Immature natural killer cell (primary cell): ENCODE measurements at places on chromosomes 6 and 20.

- no peak for DNase-seq
These were observed 17.7 kb downstream of the COL9A1 start for GRCh38 chr6:70285201-70285600.

- no peak for DNase-seq
These were observed 67.9 kb downstream of the TRMT11 start for GRCh38 chr6:126054258-126054702.

DNA sequence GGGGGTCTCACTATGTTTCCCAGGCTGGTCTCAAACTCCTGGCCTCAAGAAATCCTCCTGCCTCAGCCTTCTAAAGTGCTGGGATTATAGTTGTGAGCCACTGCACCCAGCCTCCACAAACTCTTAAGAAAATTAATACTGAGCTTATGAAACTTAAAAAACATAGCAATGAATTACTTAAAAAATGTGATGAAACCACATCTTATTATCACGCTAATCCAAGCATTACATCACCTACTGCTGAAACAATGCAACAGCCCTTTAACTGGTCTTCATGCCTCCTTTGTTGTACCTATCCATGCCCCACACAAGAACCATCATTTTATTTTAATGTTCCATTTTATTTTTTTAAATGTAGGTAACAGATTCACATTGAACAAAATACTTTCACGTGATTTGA, 24.9 kb downstream of the SESN1 start:
- no peak for DNase-seq

- DNase-seq = no peak
These were observed 46.4 kb downstream of the CLVS2 start for GRCh38 chr6:123042401-123042800.

DNA sequence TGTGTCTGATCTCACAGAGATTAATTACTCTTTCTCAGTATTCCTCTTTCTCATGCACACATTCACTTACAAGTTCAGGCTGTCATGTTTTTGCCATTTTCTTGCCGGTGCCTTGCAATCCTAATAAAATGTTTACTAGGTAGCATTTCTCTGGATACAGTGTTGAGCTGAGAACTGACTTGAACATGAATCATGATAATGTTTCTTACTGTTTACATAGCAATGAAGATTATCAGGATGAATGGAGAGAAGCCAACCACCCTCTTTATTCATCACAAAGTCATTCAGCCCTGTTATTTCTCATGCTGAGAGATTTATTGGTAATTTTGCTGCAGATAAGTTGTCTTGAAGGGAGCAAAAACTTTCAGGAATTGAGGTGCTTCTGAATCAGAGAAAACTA, 185.5 kb upstream of the ECI2 start:
- DNase-seq = no peak

- no peak for DNase-seq
These were observed at the start of gene XKR7 for GRCh38 chr20:31967830-31968249. XKR7 (plus strand) TSS chr20:31968151; CDS start chr20:31968176, 25 bp downstream.

- no peak for DNase-seq
These were observed 122.1 kb downstream of the LRRC1 start for GRCh38 chr6:53916804-53917463.

- no peak for DNase-seq
These were observed 9.3 kb upstream of the ID1 start for GRCh38 chr20:31595654-31596411.

- DNase-seq = no peak
These were observed 5.3 kb upstream of the FUCA2 start for GRCh38 chr6:143516690-143517446.

GRCh38 chr20:2942439-2942838, 69.2 kb downstream of the PTPRA start:
- DNase-seq = no peak

GRCh38 chr6:85417336-85417735, 32.5 kb upstream of the NT5E start:
- DNase-seq = no peak

- peak; percentile 73 for DNase-seq
These were observed at the start of gene ATP6V1G2 for GRCh38 chr6:31546339-31546957. ATP6V1G2 (minus strand) TSS chr6:31546608; CDS start chr6:31546559, 49 bp downstream.

DNA sequence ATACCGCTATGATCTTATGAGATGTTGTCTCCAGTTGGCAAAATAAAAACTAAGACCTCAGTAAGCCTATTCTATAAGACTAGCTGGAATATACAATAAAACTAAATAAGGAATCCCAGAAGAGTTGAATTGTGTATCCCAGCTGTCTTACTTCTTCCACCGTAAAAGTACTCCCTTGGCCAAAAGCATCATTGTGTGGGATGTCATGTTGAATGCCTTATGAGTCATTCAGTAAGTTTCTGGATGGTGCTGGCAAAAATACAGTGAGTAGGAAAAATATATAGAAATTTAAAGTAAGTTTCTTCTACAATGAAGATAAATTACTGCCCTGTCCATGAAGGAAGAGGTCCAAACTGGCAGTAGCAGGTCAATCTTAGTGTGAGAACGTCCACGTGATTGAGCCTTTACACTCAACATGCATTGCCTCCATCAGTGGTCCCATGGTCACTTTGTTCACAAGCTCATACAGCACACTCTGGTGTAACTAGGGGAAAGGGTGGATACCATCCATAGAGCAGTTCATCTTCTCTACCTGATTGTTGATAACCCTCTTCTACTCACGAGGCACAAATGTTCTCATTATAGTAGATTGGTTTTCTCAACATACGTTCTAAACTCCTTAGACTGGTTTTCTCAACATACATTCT, 13.7 kb upstream of the ZNF318 start:
- no peak for DNase-seq

DNA sequence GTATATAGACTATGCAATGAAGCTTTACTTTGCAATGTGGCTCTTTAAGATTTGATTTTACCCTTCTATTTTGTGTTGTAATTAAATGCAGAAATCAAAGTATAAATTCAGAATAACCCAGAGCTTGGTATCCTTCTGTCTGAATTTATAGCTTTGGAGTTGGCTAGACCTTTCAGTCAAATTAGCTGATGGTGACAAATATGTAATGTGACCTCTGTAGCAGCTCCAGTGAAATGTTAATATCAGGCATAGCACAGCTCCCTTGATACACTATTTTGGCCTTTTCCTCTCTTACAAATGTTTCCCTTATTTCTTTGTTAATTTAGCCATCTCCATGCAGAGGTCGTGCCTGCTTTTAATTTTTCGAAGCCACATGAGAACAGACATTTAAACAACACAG, 11.1 kb downstream of the CBFA2T2 start:
- no peak for DNase-seq

- DNase-seq = no peak
These were observed 86.8 kb downstream of the ARHGAP18 start for GRCh38 chr6:129623008-129623732.

DNA sequence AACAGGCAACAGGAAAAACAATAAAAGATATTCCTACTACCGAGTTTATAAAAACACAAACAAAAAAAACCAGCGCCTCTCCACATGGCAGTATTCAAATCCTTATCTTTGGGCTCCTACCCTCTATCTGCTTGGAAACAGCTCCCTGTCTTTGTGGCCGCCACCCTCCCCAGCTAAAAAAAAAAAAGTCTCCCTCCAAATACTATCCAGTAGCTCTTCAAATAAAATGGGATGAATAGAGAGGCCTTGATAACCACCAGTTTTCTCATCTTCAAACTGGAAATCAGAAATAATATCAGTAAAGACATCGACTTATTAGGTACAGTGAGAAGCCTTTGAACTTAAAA, 96.2 kb downstream of the PSMG4 start:
- no peak for DNase-seq

- DNase-seq = no peak
These were observed 821 bp downstream of the DHX35 start for GRCh38 chr20:38962928-38963401.

DNA sequence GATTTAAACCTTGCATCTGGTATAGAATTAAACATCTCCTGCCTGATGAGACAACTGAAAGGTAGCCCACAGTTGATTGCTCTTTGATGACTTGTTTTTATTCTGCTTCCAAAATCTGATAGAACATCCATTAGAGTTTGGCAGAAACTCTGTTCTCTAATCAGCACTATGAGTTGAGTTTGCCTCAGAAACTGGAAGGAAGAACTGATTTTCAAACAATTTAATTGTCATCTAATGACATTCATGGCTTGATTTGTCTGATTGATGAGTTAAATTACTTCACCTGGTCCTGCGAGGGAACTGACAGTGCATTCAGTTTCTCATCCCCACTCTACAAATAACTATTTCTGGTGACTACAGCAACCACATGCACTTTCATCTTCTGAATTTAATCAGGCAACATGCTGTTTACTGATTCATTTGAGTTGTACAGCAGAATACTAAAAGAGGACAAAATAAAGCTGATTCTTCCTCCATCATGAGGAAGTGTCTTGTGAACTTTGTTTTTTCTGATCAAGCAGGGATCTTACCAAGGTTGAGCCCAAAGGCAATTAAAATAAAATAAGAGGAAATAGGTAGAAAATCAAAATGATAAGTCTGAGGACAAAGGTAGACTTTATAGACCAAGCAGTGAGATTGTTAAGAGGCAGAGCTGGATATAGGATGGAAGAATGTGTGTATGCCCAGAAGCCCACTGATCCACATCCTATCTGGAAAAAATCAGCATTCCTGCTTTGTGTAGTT, 15.7 kb upstream of the MRAP2 start:
- DNase-seq = no peak

- DNase-seq = no peak
These were observed 10.8 kb upstream of the POU3F2 start for GRCh38 chr6:98823428-98824161.

GRCh38 chr20:46176739-46177378, 58.7 kb downstream of the CD40 start:
- no peak for DNase-seq

DNA sequence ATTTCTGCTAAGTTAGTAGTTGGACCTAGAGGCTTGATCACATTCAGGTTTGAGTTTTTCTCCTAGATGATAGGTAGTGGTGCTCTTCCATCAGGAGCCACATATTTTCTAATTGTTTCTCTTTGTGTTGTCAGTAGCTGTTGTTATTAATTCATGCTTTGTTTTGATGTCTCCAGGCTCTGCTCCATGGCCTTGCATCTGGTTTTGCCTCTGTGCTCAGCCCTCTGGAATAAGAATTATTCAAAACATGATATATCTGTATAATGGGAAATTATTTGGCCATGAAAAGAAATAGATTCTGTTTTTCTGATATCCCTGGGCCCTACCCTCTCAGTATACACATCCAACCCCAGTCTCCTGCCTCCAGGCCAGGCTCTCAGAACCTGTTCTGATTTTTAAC, 184.8 kb downstream of the CDC5L start:
- no peak for DNase-seq
